ENCODE measurements at places on chromosomes 3 and 15.
A peak's percentile ranks its signal among the peaks of the same experiment; 100 is the strongest.

DNA sequence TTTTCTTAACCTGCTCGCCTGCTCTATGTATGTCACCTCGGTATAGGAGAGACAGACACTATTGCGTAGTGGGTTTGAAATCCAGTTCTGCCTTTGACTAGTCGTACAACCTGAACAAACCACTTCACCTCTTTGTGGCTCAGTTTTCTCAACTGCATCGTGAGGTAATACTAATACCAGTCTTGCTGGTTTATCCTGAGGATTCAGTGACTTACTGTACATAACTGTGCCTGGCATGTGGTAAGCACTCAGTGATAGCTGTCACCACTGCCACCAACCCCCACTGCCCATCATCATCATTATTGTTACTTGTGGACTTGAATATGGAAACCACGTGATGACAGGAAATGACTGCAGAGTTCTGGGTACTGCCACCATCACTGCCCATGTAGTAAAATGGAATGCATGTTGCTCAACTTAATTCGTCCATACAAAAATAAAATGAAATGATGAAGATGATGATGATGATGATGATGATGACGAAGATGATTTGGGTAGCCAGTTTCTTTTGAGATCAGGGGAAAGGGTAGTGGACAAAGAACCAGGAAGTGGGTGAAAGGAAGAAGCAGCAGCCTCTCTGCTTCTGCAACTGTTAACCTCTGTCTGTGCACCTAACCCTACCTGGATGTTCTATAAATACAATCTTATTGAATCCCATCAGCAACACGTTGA, 228.1 kb downstream of the FEZF2 start:
- no peak for DNase-seq

DNA sequence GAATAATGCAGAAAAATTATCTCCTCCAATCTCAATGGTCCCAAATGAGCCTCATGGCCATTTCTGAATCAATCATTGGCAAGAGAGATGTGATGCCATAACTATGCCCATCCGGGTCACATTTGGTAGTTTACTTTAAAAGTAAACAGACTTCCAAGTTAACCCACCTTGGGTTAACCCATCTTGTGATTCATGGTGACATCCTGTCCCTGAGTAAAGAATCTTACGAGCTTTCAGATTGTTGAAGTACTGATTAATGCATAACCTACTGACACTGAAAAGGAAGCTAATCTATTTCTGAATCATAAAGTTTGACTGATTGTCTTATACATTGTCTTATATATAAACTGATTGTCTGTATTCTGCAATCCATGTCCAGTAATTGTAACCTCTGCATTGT, 467.2 kb upstream of the AGTR1 start:
- no peak for DNase-seq

DNA sequence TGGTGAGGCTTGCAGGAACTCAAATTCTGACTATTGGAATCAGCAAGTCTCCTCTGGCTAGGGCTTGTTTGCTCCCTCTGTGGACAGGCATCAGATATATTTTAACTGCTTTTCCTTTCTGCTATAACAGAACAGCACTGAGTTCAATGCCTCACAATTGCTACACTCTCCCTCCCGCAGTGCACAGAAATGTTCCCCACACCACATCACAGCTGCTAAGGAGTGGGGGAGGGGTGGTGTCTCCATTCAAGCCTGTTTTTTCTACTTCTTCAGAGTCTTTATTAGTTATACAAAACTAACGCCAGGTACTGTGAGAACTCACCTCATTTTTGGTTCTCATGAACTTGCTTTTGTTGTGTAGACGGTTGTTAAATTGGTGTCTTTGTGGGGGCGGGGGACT, 68.5 kb downstream of the BCHE start:
- DNase-seq = no peak

DNA sequence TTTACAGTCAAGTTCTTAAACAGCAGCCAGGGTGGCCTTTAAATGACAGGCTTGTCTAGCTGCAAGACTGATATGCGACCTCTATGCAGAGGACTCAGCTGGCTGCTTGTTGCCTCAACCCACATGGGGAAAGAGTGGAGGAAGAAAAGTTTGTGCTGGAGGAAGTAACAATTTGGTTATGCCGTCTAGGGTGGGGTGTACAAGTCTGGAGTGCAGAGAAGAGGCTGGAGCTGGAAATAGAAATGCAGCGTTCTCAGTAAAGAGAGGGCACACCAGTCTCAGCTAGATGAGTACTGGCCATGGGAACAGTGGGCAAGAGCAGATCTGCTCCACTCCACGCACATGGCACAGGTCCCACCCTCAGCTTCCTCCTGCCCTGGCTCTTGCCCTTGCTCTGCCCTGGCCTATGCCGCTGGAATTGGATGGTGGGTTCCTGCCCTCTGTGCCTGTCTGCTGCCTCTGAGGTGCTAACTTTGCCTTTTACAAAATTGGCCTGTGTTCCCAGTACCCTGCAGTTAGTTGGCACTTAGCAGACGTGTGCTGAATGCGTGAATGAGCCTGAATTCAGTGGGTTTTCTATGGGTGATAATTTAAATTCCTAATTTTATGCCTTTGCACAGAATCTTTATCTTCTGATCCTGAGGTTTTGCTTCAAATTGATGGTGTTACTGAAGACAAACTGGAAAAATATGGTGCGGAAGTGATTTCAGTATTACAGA, 59.7 kb upstream of the FURIN start:
- no peak for DNase-seq

DNA sequence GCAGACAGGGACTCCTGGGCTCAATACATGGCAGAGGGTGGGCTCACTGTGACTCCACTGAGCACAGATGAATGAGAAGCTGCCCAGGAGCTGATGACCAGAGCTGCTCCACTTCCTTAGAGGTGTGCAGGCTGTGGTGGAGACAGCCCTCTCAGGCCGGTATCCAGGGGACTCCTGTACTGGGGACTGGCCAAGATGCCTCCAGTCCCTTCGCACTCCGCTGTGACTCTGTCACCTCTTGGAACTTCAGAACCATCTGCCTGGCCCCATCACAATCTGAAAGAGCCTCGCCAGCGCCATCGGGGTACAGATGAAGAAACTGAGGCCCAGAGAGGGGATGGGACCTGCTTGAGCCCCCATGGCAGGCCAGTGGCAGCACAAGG, 111.2 kb downstream of the ETFA start:
- DNase-seq = no peak

DNA sequence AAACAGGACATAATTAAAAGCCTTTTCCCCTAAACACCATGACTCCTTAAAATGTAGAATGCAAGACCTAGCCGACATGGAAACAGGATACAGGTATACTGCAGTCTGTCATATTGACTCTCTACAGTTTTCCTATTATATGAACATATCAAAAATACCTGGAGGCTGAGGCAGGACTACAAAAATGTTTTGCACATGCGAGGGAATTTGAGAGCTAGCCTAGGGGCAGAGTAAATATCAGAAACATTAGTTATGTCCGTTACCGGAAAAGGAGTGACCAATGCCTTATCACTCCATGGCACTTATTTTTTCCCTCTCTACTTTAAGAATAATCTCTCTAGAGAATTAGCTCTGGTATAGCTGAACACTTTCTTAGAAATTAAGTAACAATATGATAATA, 732.3 kb downstream of the TUSC7 start:
- DNase-seq = peak; percentile 29

DNA sequence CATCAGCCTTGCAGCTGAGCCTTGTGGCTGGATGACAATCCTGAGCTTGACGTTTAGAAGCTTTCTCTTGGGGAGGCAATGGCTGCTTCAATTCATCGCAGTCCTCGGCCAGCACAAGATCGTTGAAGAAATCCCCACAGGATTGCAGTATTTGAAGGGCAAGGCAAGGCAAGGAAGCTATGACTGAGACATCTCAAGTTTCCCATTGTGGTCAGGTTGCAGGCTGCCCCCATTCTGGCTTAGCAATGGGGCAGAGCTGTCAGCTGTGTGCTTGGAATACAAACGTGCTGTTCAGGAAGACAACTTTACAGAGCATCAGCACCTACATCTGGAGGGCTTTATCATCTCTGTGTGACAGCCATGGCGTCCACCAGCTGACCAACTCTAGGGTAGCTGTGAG, 275.9 kb upstream of the TBL1XR1 start:
- DNase-seq = no peak

DNA sequence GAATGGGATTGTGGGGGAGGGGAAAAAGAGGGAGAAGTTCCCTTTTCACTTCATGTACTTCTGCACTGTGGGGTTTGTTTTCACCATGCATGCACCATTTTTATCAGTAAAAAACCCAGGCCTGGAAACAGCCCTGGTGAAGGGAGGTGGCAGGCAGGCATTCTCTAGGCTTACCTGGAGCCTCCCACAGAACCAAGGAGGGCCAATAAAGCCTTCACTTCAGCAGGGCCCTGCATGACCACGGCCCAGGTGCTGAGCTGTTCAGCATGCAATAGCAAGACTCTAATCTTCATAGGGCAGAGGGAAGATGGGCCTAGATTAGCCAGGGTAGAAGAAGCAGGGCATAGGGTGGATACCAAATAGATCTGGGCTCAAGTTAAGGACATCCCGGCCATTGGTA, 49.6 kb downstream of the SCN5A start:
- DNase-seq = no peak

DNA sequence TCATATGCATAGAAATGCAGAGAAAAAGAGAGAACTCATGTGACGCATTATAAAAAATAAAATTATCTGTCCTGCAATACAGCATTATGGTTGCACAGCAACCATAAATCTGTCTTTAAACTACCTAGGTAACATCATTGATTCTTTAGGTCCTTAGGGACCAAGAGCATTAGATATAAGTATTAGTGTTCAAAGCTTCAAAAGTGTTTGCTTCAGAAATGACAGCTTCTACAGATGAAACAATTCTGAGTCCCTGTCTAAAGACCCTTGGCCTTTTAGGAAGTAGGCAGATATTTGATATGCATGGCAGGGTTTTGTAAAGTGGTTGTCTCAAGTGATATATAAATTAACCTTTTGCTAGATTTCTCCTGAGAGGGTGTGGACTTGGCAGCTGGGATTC, 454.2 kb downstream of the GBE1 start:
- DNase-seq = no peak

- DNase-seq = peak; percentile 46
These were observed 19.4 kb downstream of the RBP1 start for GRCh38 chr3:139519998-139520737.

- no peak for DNase-seq
These were observed 338.9 kb upstream of the CFAP20DC start for GRCh38 chr3:59388555-59389270.

GRCh38 chr15:75821786-75822345, 21.4 kb upstream of the UBE2Q2 start:
- DNase-seq = no peak

DNA sequence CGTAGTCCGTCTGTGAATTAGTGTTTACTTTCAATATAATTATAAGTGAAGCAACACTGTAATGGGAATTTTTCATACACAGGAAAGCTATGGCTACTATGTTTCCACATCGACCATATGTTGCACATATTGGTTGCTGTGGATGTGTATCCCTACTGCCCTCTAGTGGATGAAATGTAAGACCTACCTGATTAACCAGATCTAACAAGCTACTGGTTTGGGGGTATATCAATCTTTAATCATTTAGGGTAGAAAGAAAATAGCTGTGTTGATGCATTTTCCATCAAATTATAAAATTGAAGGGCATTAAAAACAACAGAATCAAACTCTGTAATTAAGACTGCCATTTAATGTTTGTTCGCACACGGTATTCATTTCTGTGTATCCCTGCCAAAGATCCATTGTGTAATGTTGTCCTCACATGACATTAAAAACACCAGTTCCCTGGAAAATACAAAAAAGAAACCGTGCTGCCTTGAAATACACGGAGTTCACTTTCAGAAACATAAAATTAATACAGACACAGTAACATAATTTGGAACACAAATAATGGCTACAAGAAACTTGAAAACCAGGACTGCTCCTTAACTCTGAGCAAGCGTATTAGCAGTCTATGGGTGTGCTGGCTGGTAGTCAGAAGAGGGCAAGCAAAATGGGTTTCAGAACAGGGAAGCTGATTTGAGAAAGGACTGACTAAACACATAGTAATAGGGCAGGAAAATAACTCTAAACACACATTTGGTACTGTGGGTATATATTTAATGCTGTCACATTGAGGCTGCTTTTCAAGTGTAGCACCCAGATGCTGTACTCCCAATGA, 125.1 kb downstream of the TIGIT start:
- DNase-seq = peak; percentile 75

DNA sequence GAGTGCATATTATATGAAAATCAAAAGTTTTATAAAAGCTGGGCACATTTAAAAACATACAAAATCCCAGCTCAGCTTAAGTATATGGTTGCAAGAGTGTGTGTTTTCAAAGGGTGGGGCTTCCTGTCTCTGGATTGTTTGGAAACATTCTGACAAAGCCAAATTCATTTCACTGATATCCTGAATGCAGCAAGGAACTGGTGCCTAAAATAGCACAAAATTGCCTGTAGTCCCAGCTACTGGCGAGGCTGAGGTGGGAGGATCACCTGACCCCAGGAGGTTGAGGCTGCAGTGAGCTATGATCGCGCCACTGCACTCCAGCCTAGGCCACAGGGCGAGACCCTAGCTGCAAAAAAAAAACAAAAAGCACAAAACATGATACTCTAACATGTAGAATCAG, 13.0 kb upstream of the TJP1 start:
- DNase-seq = no peak

- no peak for DNase-seq
These were observed 147.9 kb upstream of the GAP43 start for GRCh38 chr3:115475178-115476041.

DNA sequence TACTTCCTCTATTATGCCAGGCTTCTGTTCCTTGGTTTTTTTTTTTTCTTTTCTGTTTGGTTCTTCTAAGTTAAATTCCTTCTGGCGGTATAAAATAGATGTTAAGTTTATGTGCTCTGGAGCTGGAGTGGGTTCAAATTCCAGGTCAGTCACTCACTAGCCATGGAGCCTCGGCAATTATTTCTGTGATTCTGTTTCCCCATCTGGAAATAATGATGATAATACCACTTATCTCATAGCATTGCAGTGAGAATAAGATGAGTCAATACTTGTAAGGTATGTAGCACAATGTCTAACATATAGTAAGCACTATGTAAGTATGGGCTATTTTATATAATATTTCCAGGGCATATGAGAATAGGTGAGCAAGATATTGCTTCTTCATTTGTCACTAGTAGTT, 33.2 kb upstream of the ZDHHC23 start:
- no peak for DNase-seq

- DNase-seq = no peak
These were observed 660 bp upstream of the RTF1 start for GRCh38 chr15:41416128-41416741.

Data from OCI-M1 (cell line).